ENCODE measurements at places on chromosomes 11 and 22. TPM values are rescaled to one million over a fixed set of nuclear protein-coding genes. Genes with fewer than 3 reads are reported as not detected.

DNA sequence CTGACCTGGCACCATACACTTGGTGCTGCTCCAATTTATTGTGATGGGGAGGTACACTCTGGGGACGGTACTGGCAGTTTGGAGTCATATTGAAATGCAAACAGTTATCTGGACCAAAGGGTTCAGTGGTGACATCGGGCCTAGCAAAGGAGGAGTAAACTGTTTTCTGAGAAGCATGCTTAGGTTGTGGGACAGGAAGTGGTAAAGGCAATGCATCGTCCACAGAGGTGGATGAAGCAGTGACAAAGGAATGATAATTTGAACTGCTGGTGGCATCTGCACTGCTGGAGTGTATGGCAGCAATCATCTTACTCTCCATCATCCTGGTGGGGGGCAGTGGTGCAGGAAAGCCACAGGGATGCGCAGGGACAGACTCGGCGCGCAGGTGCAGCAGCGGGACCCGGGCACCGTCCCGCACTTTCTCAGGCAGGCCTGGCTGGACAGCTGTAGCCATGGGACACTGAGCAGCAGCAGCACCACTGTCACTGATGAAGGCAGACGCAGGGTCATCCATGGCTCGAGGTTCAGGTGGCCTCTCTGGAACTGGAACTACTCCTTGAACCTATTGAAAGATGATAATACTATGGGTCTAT lies 28.0 kb upstream of the TP53AIP1 start:
- peaks cover 13% of the 10 kb centered on the region for H3K4me1 ChIP-seq
- H3K4me3 ChIP-seq: no peak overlapping the region
- DNase-seq: no peak
- no peaks in the 10 kb centered on the region for H3K27me3 ChIP-seq

DNA sequence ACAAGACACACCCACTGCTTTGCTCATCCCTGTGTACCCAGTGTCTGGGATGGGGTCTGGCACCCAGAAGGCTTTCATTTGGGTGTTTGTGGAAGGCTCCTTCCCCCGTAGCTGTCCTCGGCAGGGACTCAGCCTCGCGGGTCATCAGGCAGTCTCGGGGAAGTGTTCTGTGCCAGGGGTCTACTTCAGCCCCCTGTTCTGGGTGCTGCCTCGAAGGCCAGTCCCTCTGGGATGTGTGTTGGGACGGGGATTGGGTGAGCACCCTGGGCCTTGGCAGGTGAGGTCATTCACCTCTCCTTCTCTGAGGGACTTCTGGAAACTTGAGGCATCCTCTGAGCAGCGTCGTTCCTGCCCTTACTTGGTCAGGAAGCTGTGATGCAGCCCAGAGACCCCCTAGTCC lies 65.5 kb downstream of the RPUSD4 start:
- H3K27ac ChIP-seq: no peak overlapping the region
- DNase-seq: no peak
- H3K36me3 ChIP-seq: no peaks in the 10 kb centered on the region
- no peaks in the 10 kb centered on the region for H3K4me1 ChIP-seq

- DNase-seq: no peak
- no peaks in the 10 kb centered on the region for H3K36me3 ChIP-seq
- peaks cover 64% of the 10 kb centered on the region for H3K27me3 ChIP-seq
- no peak within 1 kb of the TSS for H3K27ac ChIP-seq
- peak within 1 kb of the TSS; percentile 58 for H3K4me3 ChIP-seq
Measured at GRCh38 chr22:32801537-32802236, at the start of gene TIMP3. Gene TIMP3, plus strand, starts transcription at chr22:32801705. Its CDS starts 297 bp downstream, at chr22:32802002.

GRCh38 chr11:30346068-30346688 lies 23.3 kb downstream of the ARL14EP start:
- no peaks in the 10 kb centered on the region for H3K27me3 ChIP-seq
- H3K36me3 ChIP-seq: no peaks in the 10 kb centered on the region
- H3K4me1 ChIP-seq: no peaks in the 10 kb centered on the region
- no peak overlapping the region for H3K27ac ChIP-seq
- H3K4me3 ChIP-seq: no peak overlapping the region
- no peak for DNase-seq

Gene NAALAD2
- total RNA-seq: not detected

Gene OR6T1
- not detected for total RNA-seq

Gene CHKB
- total RNA-seq: 95.6 TPM

Gene C11orf86
- not detected for total RNA-seq

Gene LSP1
- total RNA-seq: 301 TPM

Measured in activated T-cell treated with anti-CD3 and anti-CD28 coated beads, Interleukin-2, amount 50 U/mL, for 72 hours (primary cell).